Cortex of kidney (tissue), 1 donor: ENCODE measurements at places on chromosomes 4 and X.

- no peak for DNase-seq
Measured at GRCh38 chrX:341541-342101, 23.0 kb upstream of the GTPBP6 start.

- no peak for DNase-seq
Measured at GRCh38 chr4:39626261-39626660, 12.4 kb downstream of the SMIM14 start.

DNA sequence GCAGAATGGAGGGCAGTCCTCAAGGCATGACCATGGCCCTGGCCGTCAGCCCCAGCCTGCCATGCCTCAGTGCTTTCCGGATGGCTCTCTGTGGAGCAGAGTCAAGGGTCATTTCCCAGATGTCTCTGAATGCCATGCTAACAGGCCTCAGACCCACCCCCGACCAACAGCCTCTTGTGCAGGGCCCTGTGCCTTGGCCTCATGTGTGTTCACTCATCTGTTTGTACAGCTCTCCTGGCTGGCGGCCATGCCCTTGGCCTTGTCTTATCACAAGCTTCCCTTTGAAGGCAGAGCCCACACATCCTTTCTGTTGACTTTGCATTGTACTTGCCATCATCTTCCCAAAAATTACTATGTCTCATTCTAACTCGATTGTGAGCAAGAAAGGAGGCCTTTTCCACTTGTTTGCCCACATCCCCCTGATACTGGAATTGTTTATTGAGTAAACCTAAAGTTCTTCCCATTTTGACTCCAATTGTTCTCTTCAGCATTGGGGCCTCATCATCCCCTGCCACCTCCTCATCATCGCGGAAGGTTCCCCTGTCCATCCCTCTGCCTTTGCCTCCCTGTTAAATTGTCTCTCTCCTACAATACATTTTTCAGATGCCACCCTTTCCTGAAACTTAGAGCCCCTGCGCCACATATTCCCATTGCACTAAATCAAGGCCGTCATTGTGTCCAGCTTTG lies 6.3 kb downstream of the CA5B start:
- no peak for DNase-seq

DNA sequence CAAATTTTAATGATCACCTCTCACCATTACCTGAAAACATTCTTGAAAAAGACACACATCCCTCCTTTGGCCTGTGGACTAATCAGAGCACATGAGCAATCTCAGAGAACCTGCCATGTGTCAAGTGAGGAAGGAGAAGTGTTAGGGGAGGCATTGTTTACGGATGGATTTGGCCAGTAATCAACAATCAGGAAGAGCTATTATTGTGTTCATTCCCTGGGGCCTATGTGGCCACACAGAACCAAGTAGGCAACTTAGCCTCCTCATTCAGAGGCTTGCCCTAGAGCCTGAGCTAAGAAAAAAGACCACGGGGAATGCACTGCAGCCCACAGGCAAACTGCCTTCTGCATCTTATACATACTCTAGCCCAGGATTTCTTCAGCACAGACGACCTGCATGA lies 40.6 kb upstream of the DOCK11 start:
- DNase-seq, result no peak

DNA sequence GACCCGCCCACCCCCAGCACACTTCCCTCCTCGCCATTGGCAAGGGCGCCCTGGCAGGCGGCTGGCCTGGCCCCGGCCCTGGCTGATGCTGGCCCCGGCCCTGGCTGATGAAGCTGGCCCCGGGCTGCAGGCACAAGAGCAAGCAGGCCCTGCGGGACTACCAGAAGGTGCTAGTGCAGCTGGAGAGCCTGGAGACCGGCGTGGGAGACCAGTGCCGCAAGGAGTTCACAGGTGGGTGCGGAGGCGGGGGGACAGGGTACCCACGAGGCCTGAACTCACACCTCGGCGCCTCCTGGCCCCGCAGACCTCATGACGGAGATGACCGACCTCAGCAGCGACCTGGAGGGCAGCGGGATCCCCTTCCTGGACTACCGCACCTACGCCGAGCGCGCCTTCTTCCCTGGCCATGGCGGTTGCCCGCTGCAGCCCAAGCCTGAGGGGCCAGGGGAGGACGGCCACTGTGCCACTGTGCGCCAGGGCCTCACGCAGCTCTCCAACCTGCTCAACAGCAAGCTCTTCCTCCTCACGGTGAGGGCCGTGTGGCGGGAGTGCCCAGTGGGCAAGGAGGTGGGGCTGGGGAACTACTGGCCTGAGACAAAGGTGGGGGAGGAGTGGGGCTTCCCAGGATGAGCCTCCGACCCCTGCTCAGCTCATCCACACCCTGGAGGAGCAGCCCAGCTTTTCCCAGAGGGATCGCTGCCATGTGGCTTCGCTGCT lies 6.1 kb upstream of the SRPK3 start:
- no peak for DNase-seq

DNA sequence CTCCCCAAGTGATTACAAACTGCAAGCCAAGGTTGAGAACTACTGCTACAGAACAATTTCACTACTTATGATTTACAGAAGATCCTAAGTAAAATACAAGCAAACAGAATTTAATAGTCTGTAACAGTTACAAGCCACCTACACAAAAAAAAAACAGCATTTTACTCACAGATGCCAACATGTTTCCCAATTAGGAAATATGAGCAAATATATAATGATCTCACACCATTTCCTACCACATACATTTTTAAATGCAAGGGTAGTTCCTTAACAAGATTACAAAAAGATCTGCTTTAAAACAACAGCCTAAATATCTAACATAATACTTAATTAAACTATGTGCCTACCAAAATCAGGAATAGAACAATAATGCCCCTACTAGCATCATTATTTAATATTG lies 63.4 kb downstream of the EFHC2 start:
- no peak for DNase-seq

DNA sequence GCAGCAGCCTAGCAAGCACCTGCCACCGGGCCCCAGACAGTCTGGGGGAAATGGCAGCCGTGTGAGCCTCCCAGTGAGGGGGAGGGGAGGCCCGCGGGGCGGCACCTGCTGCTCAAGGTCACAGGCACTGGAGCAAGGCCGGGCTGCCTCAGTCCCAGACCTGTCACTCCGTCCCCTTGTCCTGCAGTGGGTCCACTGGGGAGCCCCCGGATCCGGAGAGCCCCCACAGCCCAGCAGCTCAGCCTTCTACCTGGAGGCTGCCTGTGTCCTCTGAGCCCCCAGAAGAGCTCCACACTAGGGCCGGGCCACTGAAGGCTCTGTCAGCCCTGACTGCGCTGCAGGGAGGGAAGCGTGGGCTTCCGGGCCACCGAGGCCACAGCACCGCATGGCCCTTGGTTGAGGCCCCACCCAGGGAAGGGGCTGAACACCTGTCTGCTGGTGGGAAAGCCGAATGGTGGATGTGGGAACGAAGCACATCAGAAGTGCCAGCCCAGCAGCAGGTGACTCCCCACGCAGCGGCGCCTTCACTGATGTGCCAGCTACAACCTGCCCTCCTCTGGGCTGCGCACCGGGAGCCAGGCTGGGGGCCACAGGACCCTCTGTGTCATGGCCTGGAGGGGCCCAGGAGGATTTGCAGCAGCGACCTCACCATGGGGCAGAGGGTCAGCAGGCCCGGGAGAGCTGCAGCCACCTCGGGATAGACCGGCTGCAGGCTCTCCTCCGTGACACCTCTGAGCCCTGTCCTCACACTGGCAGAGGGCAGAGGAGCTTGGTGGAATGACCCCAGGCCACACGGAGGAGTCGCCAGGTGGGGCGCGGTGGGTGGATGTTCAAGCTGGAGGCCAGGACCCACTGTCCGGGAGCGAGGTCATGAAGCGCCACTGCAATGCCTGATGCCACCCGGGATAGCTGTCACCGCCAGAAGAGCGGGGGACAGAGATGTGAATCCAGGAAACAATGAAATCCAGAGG lies 35.0 kb upstream of the MXD4 start:
- no peak for DNase-seq

DNA sequence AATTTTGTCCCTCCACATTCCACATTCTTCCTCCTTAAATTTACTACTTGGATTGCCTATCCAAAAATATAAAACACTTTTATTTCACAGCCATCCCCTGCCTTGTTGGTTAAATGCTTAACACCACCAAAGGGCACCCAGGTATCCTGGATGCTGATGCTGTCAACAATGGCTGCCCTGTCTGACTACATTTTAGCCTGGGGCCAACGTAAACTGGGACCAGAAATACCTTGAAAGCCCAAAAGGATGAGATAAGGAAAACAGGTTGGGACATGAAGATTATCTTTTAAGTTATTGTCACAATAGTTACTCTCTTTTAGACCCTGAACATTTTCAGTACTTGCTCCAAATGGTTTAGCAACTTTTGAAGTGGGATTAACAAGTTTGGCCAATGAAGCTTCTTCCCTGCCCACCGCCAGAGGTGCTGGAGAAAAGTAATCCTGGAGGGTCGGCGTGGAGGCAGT lies 775 bp upstream of the YIPF6 start:
- no peak for DNase-seq

GRCh38 chr4:123643691-123644090 lies 247.1 kb downstream of the SPRY1 start:
- DNase-seq, result no peak

DNA sequence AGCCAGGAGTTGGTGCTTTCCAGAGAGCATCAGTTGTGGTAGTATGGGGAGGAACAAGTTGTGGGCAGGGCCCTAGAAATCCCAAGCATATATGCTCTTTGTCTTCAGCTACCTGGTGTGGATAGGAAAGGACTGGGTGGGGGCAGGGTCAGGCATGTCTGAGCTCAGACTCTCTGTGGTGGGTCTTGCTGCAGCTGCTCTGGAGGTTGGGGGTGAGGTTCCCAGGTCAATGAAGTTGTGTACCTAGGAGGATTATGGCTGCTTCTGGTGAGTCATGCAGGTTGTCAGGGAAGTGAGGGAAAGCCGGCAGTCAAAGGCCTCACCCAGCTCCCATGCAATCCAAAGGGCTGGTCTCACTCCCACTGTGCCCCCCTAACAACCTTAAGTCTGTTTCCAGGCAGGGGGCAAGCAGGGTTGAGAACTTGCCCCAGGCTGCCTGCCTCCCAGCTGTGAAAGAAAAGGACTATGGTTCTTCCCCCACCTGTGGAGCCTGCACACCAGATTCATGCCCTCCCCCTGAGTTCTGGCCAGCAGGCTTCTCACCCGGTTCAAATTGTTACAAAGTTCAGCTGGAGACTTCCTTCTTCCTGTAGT lies 30.4 kb upstream of the QRFPR start:
- no peak for DNase-seq

- no peak for DNase-seq
Measured at GRCh38 chrX:136259543-136259942, 8.3 kb upstream of the MAP7D3 start.

DNA sequence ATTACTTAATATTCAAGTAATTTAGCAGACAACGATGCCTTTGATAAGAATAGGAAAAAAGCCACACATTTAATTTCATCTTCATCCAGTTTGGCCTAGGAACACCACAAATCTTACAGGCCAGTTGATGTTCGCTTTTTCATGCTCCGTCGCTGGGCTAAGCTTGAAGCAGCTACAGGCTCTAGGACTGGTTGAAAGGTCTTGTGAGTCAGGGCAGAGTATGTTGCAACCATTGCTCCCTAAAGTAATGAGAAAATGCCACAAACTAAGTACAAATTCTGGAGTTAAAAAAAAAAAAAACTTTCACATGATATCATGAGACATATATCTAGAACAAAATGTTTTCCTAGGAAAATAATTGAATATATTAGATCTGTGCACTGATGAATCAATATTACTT lies 123.8 kb downstream of the RPS6KA6 start:
- no peak for DNase-seq
